ENCODE measurements at places on chromosomes 3 and 15. TPM values are rescaled to one million over a fixed set of nuclear protein-coding genes. Genes with fewer than 3 reads are reported as not detected.

GRCh38 chr15:27601239-27601960 is 497.7 kb downstream of the OCA2 start:
- no peak for DNase-seq

- no peak for DNase-seq
These were observed 453.1 kb downstream of the EPHA3 start for GRCh38 chr3:89560568-89560967.

DNA sequence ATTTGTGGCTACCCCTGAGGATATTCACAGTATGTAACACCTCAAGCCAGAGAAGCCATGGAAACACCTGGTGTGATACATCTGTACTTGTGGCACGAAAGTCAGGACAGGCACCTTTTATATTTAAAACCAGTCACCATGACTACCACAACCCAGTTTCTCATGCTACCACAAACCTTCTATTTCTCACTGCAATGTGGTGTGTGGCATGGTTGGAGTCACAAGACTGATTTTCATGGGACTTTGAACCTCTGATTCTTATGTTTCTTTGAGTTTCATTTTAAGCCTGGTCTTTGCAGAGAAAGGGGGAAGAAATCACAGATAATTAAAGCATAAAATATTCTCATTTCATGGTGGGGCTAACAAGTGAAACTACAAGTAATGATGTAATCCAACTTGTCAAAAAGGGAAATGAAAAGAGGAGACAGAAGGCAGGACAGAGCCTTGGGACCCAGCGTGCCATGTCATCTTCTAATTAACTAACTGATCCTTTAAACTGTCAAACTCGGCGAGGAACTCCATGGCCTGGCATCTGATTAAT is 175.9 kb downstream of the PDZRN3 start:
- DNase-seq, result no peak

Gene CHCHD4
- total RNA-seq, result 12.8 TPM

DNA sequence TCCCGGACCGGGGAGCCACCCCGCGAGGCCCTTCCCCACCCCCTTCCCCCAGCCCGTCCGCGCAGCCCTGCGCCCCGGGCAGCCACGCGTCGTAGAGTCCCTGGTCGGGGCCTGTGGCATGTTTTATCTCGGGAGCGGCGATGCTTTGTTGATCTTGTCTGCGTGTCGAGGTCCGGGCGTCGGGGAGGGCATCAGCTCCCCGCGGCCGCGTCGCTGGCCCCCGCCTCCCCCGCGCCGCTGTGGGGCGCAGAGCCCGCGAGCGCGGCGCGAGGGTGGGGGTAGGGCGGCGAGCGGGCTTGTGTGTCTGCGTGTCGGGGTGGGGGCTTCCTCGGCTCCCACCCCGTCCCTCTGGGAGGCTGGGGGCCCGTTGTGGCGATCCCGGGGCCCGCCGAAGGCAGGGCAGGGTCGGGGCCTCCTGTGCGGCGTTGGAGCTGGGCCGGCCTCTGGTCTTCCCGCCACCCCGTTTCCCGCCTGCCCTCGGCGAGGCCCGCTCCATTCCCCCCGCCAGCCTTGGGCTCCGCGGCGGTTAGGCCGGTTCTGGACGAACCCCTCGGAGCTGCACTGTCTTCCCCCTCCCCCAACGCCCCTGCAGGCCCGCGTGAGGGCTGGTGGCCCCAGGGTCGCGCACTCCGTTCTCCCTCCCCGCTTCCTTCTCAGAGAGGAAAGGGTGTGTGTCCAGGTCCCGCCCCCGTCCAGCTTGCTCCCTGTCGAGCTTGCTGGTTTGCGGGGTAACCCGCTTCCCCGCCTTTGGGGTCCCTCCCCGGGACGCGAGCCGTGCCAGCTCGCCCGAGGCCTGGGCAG is 695 bp downstream of the GMPS start:
- peak; percentile 55 for DNase-seq

- DNase-seq, result no peak
These were observed 7.6 kb downstream of the RAB6B start for GRCh38 chr3:133887803-133888703.

DNA sequence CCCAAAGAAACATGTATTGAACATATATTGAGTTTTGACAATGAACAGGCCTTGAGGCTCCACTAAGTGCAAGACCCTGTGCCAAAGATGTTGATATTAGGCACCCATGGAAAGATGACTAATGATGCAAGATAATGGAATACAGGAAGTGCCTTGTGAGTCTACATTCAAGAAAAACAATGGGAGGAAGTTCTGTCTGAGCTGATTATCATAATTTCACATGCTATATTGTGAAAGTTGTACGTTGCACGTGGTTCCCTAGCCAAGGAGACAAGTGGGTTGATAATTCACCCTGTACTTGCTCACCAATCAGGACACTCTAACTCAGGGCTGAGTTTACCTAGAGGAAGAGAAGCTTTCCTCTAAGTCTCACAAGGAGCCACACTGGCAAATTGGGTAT is 186.9 kb upstream of the STAC start:
- DNase-seq, result no peak

- DNase-seq, result no peak
These were observed 83.4 kb downstream of the DCLK3 start for GRCh38 chr3:36680952-36681351.

Gene CHRM5
- total RNA-seq, result not detected

GRCh38 chr3:133038089-133038730 is at the start of gene TMEM108:
Gene TMEM108, plus strand, starts transcription at chr3:133038391.
- no peak for DNase-seq

DNA sequence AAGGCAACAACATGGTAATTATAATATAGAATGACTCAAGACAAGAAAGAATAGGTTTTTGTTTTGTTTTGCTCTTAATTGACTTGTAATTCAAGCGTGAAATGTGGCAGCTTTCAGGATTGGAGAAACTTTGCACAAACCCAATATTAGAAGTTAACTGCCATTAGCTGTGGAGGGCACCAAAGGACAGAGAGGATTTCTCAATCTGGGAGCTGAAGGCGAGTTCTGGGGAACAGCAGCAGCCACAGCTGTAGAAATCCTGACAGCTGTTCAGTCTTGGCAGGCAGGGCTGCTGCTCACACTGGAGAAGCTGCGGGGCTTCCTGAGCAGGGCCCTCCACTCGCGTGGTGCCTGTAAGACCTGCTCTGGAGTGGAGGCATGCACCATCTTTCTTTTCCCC is 182.2 kb upstream of the IL12A start:
- DNase-seq, result no peak

Gene MAP6D1
- 0.55 TPM for total RNA-seq

Data from activated CD4-positive, alpha-beta memory T cell treated with anti-CD3 and anti-CD28 coated beads, Interleukin-2, amount 10 ng/mL, durations not matched to agents 7 days and 5 days (primary cell).